ENCODE measurements at places on chromosomes 2 and 18.
A peak's percentile ranks its signal among the peaks of the same experiment; 100 is the strongest.

- no peak for DNase-seq
Measured at GRCh38 chr2:21356086-21356856, 232.5 kb downstream of the TDRD15 start.

DNA sequence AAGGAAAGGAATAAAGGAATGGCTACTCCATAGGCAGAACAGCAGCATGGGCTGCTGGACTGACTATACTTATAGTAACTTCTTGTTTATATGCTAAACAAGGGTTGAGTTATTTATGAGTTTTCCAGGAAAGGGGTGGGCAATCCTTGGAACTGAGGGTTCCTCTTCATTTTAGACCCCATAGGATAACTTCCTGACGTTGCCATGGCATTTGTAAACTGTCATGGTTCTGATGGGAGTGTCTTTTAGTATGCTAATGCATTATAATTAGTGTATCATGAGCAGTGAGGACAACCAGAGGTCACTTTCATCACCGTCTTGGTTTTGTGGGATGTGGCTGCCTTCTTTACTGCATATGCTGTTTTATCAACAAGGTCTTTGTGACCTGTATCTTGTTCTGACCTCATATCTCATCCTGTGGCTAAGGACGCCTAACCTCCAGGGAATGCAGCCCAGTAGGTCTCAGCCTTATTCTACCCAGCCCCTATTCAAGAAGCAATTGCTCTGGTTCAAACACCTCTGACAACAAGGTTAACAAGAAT, 98.6 kb upstream of the CABLES1 start:
- peak; percentile 49 for DNase-seq

GRCh38 chr2:237512774-237513466, 25.9 kb downstream of the MLPH start:
- DNase-seq: peak; percentile 93

DNA sequence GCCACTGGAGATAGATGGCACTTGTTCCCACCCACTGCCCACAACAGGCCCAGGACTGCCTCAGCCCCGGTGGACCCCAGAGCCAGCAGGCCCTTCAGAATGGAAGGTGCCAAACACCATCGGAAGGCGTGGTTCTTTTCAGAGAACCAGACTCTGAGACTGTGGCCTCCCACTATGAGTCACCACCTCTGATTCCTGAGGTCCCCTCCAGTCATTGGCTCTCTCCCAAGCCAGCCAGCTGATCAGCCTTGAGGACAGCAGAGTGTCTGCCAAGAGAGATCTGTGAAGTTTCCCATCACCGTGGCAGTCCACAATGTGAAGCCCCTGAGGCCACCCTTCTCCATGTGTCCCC, 10.4 kb upstream of the MAP3K2 start:
- DNase-seq: peak; percentile 96

GRCh38 chr2:222747526-222748160, 76.2 kb downstream of the MOGAT1 start:
- DNase-seq: no peak

DNA sequence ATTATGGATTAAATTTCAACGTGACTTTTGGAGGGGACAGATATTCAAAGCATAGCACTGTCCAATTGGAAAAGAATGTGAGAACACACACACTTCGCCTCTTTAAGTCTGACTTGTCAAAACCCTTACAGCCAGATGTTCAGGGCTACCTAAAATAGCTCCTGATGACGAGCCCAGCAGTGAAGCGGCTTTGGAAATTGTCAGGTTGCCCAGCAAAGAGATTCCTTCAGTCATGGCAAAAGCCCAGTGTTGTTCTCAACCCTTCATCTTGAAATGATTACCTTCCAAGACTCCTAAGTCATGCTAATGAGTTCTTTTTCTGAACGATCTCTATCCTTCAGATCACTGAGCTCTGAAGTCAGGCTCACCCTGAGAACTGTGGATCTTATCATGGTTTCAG, 436.6 kb downstream of the LRATD1 start:
- no peak for DNase-seq

DNA sequence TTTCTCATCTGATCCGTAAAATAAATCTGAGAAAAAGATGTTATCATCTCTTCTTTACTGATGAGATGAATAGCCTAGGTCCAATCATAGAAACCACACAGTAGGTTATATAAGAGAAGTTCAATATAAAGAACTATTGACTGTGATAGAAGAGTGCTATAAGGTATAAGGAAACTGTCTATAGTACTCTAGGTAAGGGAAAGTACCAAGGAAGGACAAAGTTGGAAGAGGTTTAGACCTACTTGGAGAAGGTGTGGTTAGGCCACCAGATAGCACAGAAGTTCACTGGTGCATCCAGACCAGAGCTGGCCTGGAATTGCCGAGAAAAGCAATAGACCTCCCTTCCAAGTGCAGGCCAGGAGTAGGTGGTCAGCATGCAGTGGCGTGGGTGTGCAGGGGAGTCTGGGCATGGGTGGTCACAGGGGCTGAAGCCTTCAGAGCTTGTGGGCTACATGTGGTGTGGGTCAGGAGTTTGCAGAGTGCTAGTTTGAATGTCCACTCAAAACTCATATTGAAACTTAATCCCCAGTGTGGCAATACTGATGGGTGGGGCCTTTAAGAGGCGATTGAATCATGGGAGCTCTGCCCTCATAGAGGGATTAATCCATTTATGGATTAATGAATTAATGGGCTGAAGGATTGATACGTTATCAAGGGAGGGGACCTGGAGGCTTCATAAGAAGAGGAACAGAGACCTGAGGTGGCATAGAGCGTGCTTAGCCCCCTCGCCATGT, 86.3 kb downstream of the ALPK2 start:
- DNase-seq: no peak

- DNase-seq: no peak
Measured at GRCh38 chr18:44453505-44453904, 227.2 kb upstream of the SETBP1 start.

- no peak for DNase-seq
Measured at GRCh38 chr2:205929246-205929942, 156.6 kb downstream of the INO80D start.

GRCh38 chr2:207135801-207136457, 29.8 kb downstream of the KLF7 start:
- DNase-seq: peak; percentile 72

GRCh38 chr2:26542676-26543505, 65.0 kb upstream of the OTOF start:
- DNase-seq: no peak

GRCh38 chr2:4077017-4077416, 373.6 kb downstream of the DCDC2C start:
- DNase-seq: no peak

DNA sequence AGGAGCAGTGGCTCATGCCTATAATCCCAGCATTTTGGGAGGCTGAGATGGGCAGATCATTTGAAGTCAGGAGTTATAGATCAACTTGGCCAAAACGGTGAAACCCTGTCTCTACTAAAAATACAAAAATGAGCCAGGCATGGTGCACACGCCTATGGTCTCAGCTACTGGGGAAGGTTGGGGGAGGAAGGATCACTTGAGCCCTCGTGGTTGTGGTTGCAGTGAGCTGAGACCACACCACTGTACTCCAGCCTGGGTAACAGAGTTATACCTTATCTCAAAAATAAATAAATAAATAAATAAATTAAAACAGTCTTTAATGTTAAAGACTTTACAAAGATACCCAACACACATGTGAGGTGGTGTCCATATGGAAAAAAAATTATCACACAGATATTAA, 134.0 kb downstream of the C2orf74 start:
- peak; percentile 84 for DNase-seq

- DNase-seq: no peak
Measured at GRCh38 chr2:101617188-101617587, 80.3 kb upstream of the MAP4K4 start.

GRCh38 chr2:207502577-207503198, 27.1 kb upstream of the CREB1 start:
- peak; percentile 45 for DNase-seq

DNA sequence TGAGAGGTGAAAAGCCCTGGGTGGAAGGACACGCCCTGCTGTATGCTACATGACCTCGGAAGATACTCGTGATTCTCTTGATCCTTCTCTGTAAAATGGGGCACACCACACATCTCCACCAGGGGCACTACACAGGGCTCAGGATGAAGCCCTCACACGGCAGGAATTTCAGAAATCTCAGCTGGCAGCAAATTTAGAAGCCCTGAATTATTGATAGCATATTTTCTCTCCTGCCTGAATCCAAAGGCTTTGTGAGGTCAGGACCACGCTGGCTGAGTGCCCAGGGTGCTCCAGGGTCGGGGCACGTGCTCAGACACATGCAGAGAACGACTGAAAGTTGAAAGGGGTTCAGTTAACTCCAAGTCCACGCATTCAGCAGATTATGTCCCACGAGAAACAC, 42.1 kb upstream of the GALR1 start:
- peak; percentile 83 for DNase-seq

DNA sequence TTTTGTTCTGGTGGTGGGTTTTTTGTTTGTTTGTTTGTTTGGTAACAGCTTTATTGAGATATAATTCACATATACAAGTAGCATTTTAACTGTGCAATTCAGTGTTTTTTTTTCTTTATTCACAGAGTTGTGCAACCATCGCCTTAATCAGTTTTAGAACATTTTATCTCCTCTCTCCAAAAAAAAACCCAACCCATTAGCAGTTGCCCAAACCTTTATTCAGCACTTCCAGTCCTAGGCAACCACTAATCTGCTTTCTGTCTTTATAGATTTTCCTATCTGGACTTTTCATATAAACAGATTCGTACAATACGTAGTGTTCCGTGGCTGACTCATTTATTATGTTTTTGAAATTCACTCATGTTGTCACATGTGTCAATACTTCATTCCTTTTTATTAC, 38.7 kb downstream of the CCDC138 start:
- DNase-seq: peak; percentile 70

GRCh38 chr2:121237336-121237979, 47.5 kb downstream of the TFCP2L1 start:
- DNase-seq: no peak

DNA sequence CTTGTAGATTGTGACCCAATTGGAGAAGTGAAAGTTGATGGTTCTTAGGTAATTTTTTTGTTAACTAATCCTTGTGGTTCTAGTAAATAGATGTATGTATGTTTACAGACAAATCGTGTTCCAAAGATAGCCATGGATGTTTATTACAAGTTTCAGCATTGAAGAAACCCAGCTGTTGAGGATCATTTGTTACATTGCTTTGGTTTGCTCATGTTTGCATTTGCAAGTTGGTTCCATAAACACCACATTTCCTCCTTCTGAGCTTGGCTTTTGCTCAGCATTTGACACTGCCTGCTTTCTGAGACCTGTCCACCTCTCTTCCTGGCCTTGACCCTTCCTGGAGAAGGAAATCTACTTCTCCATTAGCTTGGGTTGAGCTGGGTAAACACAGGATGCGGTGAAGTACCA, 1.8 kb upstream of the CCDC68 start:
- no peak for DNase-seq

DNA sequence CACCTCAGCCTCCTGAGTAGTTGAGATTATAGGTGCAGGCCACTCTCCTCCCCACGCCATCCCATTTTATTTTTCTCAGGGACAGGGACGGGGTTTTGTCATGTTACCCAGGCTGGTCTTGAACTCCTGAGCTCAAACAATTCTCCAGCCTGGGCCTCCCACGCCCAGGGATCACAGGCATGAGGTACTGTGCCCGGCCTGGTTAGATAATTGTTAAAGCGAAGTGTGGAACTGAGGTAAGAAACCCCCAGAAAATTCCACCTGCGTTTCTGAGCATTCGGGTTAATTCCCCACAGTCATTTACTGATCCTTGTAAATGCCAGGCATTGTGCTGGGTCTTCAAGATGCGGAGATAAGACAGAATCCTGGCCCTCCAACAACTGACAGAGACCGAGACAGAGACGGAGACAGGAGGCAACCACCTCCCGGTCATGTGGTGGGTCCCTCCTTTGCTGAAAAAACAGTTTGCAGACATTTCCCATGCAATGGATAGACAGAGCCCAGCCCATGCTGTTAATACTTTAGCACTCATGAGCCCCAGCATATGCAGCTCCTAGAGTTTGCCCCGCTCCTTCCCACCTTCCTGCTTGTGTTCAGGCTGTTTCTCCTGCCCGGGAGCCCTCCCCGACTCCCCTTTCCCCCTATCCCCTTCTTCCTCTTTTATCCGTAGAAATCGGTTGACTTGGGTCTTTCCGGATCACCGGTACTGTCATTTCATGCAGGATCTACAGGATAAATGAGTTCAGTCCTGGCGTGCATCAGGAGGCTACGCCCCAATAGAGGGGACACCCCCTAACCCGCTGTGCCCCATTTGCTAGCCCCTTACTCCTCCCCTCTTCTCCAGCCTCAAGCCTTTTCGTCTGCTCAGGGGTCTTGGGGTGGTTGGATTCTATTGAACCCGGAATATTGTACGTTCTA, 1.6 kb upstream of the RHOB start:
- no peak for DNase-seq

- no peak for DNase-seq
Measured at GRCh38 chr2:113202305-113203216, 28.8 kb downstream of the PSD4 start.

DNA sequence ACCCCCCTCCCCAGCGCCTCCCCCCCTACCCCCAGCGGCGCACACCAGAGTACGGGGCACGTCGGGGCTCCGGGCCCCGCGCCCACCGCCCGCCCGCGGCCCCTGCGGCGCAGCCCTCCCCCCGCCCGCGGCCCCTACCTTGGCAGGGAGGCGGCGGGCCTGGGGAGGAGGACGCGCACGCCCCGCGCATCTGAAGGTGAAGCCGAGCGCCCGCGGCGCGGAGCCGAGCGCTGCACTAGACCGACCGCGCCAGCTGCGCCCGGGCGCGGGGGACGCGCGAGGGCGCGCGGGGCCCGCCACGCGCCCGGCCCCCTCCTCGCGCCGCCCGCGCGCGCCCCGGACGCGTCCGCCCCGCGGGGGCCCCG, at the start of gene ZNF516:
TSS of gene ZNF516 (minus strand) at position 237 of the 365 bp plus-strand sequence. CDS start 52,188 bp downstream, outside the sequence.
- peak; percentile 68 for DNase-seq

- DNase-seq: no peak
Measured at GRCh38 chr2:18830962-18831361, 241.6 kb upstream of the NT5C1B start.

GRCh38 chr2:96330407-96330806, 5.2 kb upstream of the NCAPH start:
- DNase-seq: no peak

GRCh38 chr2:169877398-169877797, 50.1 kb downstream of the UBR3 start:
- peak; percentile 75 for DNase-seq

DNA sequence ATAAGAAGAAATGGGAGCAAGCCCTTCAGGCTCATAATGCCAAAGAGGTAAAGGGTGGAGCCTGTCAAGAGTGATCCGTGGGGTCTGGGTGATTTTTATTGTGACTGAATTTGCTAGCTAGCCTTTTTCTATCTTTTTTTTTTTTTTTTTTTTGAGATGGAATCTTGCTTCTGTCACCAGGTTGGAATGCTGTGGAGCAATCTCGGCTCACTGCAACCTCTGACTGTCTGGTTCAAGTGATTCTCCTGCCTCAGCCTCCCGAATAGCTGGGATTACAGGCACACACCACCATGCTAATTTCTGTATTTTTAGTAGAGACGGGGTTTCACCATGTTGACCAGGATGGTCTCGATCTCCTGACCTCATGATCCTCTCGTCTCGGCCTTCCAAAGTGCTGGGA, 29.1 kb downstream of the DRC1 start:
- DNase-seq: no peak

- DNase-seq: peak; percentile 43
Measured at GRCh38 chr2:28751956-28752630, 463 bp downstream of the PPP1CB start.
